ENCODE measurements at places on chromosomes 16 and 17.

DNA sequence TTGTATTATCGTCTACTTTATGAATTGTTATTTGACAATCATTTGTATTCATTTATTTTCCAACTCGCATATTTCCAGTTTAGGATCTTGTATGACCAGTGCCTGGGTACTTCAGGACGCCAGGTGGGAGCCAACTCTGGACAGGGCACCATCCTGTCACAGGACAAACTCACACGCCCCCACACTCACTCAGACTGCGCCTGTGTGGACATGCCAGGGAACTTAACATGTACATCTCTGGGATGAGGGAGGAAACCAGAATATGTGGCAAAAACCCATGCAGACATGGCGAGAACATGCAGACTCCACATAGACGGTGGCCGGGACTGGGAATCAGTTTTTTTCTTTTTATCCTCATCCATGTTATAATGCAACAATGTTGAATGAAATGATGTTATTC lies 68.5 kb downstream of the CLEC16A start:
- no peaks in the 10 kb centered on the region for H3K27me3 ChIP-seq
- H3K36me3 ChIP-seq = peaks cover 26% of the 10 kb centered on the region
- H3K4me3 ChIP-seq = no peak overlapping the region

- H3K27ac ChIP-seq = no peak overlapping the region
- H3K36me3 ChIP-seq = no peaks in the 10 kb centered on the region
- H3K27me3 ChIP-seq = peaks cover 4% of the 10 kb centered on the region
- DNase-seq = no peak
Observed at GRCh38 chr17:19986941-19987861, 9.6 kb upstream of the AKAP10 start.

DNA sequence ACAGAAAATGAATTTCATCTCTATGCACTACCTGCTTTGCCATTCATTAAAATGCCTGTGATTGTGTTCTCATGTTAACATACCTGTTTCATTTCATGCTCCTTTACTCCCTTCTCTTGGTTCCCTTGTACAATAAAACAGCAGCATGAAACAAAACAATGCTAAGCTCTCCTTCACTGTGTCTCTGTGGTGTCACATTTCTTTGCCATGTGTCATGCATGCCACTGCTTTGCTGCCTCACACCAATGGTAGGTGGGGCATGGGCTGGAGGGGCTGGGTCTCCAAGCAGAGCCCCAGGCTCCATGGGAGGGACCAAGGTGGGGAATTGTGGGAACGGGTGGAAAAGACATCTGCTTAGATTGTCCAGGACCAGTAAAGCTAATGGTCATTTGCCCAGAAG lies 83.6 kb downstream of the RGS9 start:
- H3K27me3 ChIP-seq = peaks cover 11% of the 10 kb centered on the region
- no peak overlapping the region for H3K4me3 ChIP-seq
- H3K27ac ChIP-seq = no peak overlapping the region
- H3K36me3 ChIP-seq = no peaks in the 10 kb centered on the region

- no peak overlapping the region for H3K27ac ChIP-seq
- no peaks in the 10 kb centered on the region for H3K36me3 ChIP-seq
- no peak for DNase-seq
Observed at GRCh38 chr16:83870830-83871229, 28.1 kb upstream of the MLYCD start.
